ENCODE measurements at places on chromosomes 4 and X.

GRCh38 chr4:2823671-2824328 is 19.8 kb upstream of the ADD1 start:
- no peak for DNase-seq

GRCh38 chr4:175873707-175874106 is 61.6 kb upstream of the GPM6A start:
- no peak for DNase-seq

- no peak for DNase-seq
These were observed 50.9 kb upstream of the ADRA2C start for GRCh38 chr4:3715061-3715854.

- DNase-seq = no peak
These were observed 45.8 kb upstream of the ARSJ start for GRCh38 chr4:114025176-114025777.

DNA sequence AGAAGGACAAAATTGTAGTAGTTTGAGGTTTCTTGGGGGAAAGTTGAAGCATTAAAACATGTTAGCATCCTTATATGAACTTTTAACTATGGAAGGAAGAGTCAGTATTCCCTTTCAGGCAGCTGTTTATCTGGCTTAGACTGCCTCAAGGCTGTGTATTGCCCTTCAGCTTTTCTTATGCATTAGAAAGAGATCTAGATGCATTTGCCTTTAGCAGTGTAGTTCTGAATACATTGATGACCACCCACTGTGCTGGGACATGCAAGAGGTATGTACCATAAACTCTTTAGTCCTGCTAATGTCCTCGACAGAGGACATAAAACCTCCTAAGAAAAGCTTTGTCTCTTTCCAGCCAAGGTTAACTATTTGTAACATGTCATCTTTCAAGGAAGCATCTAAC is 2.9 kb downstream of the FAM200B start:
- DNase-seq = no peak

GRCh38 chr4:26788341-26788733 is 72.3 kb upstream of the STIM2 start:
- DNase-seq = no peak

GRCh38 chr4:36944232-36944631 is 300.3 kb upstream of the NWD2 start:
- DNase-seq = no peak

DNA sequence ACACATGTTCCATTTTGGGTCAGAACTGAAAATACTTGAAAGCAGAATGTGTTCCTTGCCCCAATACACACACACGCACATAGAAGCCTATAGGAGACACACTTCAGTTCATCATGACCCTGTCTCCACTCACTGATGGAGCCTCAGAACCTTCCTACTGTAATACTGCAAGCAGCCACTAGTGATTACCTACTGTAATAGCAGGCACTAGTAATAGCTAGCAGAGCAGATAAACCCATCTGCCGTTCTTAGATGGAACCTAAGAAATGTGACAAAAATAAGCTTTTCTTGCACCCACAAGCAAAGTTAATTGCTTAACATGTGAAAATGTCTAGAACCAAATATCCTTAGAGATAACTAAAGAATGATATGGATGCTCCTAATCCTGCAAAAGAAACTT is 13.6 kb downstream of the AMTN start:
- DNase-seq = no peak

GRCh38 chr4:54218736-54219135 is 10.4 kb upstream of the PDGFRA start:
- DNase-seq = no peak

DNA sequence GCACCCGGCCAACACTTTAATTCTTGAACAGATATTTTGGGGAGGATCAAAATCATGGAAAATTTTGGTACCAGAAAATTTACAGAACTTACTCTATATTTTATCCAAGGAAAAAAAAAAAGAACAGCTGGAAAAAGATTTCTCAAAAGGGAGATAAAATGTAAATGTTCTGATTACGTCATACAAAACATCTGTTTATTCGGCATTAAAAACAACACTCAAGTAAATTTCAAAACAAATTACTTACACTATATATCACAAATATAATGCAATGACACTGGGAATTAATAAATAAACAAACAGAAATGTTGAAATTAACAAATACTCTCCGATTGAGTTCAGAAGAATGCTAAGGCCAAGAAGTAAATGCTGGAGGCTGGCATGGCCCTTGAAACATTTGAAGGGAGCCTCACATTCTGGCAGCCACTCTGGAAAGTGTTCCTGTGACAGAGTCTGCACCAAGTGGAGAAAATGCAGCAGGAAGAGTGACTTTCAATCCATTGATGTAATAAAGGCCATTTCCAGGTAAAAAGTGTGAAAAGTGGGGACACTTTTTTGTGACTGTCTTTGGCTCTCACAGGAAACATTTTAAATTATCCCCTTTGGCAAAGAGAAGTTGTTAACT is 486.0 kb upstream of the CTSO start:
- no peak for DNase-seq

DNA sequence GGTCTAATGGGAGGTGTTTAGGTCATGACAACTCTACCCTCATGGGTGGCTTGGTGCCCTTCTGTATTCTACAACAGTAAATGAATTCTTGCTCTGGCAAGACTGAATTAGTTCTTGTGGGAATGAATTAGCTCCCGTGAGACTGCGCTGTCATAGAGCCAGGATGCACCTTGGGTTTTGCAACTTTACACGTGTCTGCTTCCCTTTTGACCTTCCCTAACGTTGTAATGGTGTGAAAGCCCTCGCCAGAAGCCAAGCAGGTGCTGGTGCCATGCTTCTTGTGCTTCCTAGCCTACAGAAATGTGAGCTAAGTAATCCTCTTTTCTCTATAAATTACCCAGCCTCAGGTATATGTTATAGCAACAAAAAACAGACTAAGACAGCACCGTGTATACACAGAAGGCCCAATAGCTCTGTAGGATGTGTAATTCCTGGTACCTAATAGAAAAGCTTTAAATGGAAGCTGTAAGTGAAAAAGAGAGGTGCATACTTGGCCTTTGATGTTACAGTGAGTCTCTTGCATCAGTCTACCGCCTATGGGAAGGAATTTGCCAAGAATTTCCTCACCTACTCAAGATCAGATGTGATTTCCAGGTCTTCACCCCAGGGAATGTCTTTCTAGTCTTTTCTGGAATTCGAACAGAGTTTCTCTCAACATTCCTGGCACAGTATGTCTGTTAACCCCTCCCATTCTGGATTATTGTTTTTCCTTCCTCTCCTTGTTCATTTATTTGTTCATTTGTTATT is 3.2 kb upstream of the ENPEP start:
- no peak for DNase-seq

- DNase-seq = no peak
These were observed 7.7 kb downstream of the FANCB start for GRCh38 chrX:14865201-14865600.

DNA sequence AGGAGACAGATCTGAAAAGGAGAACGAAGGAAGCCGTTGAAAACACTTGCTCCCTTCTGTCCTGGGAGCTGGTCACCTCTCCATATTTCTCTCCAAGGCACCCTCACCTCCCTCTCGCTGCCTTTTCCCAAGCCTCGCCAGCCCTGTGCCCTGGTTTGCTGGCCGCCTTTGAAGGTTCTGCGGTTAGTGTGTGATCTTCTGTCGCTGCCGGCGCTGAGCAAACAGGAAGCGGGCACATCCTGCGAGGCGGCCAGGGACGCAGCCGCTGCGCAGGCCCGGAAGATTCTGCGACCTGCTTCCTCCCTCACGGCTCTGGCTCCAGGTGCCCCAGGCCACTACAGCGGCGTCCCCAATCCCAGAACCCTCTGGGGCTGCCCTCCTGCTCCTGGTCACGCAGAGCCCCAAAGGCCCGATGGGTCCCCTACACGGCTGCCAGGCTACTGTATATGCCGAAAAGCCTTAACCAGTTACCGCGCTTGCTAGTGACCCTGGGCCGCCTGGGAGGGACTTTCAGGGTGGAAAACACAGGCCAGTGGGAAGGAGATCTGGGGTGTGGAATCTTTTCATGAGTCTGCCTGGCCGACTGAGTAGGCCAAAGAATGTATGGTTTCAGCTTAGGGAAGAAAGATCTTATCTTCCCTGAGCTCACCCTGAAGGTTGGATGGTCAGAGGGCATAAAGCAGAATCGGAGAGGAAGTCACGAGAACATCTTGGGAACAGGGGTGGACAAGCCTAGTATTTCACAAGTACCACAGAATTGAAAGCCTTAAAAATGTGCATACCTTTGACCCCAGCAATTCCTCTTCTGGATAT is 2.3 kb upstream of the SASH3 start:
- DNase-seq = peak; percentile 84

- DNase-seq = no peak
These were observed 2.7 kb upstream of the UGT2B15 start for GRCh38 chr4:68673143-68673542.

GRCh38 chr4:109127866-109128265 is 174.6 kb downstream of the COL25A1 start:
- no peak for DNase-seq

GRCh38 chr4:52750819-52751486 is at the start of gene ERVMER34-1:
TSS of gene ERVMER34-1 (minus strand) at chr4:52751425. CDS start at chr4:52745520, 5,905 bp downstream.
- DNase-seq = no peak

DNA sequence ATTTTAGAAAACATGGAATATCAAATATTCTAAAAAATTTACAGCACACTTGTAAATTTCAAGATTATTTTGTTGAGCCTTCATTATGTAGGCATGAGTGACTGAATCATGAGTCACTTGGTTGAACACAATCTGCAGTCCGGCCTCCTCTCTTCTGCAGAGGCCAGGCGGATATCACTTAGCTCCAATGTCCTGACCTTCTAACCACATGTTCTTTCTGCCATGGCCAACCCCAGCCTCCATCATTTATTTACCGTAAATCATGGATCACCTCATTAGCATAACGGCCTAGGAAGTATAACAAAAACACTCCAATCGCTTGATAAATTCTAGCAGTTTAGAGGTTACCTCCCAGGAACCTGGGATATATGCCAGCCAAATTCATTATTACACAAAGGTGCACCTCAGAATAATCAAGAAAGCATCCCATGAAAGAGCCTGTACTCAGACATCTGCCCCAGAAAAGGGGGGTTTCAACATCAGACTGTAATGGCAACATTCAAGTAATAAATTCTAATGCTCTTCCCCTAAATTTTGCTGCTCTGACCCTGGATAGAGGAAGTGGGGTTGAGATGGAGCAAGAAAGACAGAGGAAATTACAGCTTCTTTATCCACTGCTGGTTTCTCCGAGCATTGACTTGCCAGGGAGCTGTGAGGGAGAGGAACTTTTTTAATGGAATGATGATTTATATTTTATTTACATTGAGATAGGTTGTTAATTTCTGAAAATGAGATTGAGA is 2153.6 kb upstream of the AGA start:
- no peak for DNase-seq

GRCh38 chr4:67659065-67659464 is 41.9 kb downstream of the UBA6 start:
- DNase-seq = no peak

DNA sequence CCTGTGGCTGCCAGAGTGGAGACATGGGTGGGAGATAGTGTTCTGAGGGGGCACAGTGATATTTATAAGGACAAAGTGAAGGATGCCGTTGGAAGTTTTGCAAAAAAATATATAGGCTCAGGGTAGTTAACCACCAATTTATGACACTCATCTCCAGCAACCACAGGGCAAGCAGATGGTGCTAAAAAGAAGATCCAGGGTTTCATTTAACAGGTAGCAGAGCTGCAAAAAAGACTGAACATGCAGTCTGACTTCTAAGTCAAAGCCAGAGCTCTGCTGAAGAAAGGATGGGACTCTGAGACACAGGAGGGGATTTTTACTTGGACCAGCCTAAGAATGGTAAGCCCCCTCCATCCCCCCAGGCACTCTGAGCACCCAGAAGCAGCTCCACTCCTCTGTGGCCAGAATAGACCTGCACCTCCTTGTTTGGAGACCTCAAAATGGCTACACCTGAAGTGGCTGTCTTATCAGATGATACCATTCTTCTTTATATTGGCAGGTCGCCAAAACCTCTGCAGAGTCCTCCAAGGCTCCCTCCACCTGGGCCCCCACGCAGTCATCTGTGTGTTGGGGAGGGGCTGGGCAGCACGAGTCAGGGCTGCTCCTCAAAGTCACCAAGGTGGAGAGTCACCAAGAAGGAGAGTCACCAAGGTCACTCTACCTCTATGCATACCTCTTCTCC is 161.4 kb upstream of the FAM9B start:
- DNase-seq = no peak

- no peak for DNase-seq
These were observed 18.3 kb downstream of the ZNF518B start for GRCh38 chr4:10438924-10439323.

DNA sequence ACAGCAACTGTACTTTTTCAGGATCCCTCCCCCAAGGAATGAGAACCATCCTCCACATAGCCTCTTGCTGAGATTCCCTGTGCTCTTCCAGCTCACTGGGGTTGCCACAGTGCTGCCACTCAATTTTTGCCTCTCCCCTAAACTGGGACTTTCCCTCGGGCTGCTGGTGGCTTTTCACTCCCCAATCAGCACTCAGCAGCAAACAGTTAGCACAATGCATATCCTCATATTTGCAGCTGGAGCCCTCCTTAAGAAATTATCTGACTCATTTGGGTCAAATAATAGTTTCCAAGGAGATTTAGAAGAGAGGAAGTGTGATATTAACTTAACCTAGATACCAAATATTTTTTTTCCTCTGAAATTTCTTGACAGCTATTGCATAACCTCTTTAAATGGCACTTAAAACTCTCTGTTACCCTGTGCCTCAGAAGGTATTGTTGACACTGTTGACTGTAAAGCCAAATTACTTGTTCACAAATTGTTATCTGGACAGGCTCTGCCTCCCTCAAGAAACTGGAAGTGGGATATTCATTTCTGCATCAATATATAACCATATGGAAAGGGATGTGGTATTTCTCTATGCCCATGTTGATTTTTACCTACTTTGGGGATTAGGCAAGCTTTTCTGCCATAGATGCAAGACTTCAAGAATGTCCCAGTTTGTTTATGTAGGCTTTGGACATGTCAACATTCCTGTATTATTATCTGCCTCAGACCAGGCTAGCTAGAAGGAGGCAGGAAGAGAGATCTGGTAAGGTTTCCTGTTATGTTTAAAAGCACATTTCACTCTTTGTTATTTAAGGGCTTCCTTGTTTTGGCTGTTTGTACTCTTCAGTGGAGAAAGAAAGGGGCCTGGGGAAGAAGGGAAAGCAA is 58.0 kb downstream of the SEPTIN11 start:
- peak; percentile 68 for DNase-seq

DNA sequence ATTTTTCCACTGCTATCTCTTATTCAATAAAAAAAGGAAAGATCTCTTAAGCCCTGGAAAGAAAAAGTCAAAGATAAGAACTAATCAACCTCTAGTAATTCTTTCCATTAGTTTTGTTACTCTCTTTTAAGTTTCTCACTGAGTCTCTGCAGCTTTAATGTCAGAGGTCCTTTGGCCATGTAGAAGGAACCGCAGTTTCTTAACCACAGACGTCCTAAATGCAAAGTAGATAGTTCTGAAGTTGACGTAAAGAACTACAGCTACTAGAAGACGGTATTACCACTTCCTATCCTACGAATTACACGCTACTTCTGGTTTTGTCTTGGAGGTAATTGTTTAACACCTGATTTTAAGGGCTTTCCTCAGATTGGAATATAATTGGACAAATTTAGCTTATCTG is 325.9 kb downstream of the ANKRD50 start:
- no peak for DNase-seq

- no peak for DNase-seq
These were observed 171.4 kb upstream of the ANXA3 start for GRCh38 chr4:78379991-78380729.

GRCh38 chr4:41512136-41512535 is 25.8 kb upstream of the LIMCH1 start:
- DNase-seq = no peak
